NCI-H1105 (cell line): ENCODE measurements at places on chromosomes 1 and 21.
A peak's percentile ranks its signal among the peaks of the same experiment; 100 is the strongest.

GRCh38 chr1:19240673-19241538, 10.4 kb downstream of the EMC1 start:
- peak; percentile 11 for DNase-seq

GRCh38 chr1:209884665-209885117, 53.3 kb upstream of the SYT14 start:
- no peak for DNase-seq

GRCh38 chr21:34333121-34333739, 30.6 kb upstream of the KCNE2 start:
- no peak for DNase-seq

GRCh38 chr21:23101111-23101510, 2102.9 kb downstream of the NCAM2 start:
- no peak for DNase-seq

GRCh38 chr1:162470216-162470615, 27.4 kb upstream of the UHMK1 start:
- DNase-seq, result no peak

DNA sequence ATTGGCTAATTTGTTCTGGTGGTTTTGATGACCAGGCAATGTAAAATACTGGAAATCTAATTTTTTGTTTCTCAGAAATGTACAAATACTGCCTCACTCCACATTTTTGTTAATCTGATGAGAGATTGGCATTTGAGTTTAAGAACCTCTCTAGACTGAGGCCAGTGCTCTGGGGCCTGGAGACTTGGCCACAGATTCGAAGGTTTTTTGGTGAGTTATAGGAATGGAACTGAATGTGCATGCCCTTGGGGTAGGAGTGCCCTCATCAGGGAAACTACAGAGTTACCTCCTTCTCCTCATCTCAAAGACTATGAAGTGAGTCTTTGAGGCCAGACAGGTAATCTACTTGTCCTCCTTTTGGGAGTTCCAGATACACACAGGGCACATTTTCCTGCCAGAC, 347.9 kb downstream of the LTN1 start:
- DNase-seq, result no peak

- DNase-seq, result no peak
Observed at GRCh38 chr1:245310571-245311531, 156.1 kb downstream of the KIF26B start.

DNA sequence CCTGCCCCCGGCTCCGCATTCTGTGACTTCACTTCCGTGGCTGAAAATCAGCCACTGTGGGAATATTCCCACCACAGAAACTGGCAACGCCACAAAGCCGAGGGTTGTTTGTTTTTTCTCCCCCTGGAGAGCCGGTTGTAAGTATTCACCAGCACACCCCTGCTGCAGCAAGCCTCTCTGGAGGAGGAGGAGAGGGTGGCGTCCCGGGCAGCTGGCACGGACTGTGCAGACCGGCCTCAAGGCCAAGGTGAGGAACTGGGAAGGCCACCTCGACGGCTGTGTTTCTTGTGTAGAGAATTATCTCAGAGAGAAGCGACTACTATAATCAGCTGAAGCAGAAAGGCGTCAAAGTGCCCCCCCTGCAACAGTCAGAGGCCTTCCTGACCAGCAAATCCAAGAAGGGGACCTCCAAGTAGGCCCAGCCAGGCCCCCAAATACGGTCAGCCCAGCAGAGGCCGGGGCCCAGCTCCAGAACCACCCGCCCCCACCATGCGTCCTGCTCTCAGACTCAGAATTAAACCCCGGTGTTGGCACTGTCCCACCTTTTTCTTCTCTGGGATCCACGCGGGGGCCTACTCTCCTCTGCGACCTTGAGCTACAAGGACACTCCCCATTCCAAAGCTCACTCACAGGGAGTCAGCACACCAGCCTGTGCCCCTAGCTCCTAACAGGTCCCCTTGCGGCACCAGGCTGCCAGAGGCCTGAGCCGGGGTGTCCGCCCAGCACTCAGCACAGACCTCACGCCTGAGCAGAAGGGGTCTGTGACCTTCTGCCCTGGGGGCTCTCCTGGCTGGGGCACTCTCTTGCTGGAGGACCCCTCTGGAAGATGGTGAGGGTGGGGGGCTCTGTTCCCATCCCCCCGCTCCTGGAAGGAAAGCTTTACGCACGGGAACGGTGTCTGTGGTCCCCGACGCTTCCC, 1.2 kb upstream of the SMIM1 start:
- no peak for DNase-seq

GRCh38 chr1:91584878-91585277, 84.2 kb downstream of the CDC7 start:
- DNase-seq, result peak; percentile 22

DNA sequence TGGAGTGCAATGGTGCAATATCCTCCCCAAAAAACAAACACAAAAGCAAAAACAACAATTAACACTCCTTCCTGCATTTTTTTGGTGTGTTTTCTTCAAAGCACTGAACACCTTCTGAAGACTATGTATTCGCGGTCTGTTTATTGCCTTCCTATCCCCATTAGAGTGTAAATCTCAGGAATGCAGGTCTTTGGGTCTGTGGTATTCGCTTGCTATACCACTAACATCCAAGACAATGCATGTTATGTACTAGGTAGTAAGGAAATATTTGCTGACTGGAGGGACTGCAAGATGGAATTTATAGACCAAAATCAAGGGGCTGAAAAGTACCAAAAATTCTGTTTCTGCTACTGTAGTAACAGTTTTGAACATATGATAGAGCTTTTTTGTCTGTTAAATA, 299.4 kb downstream of the RYR2 start:
- DNase-seq, result no peak

- DNase-seq, result no peak
Observed at GRCh38 chr1:2459757-2460156, 16.3 kb upstream of the PLCH2 start.

- no peak for DNase-seq
Observed at GRCh38 chr1:244318512-244318911, 133.2 kb downstream of the ADSS2 start.

DNA sequence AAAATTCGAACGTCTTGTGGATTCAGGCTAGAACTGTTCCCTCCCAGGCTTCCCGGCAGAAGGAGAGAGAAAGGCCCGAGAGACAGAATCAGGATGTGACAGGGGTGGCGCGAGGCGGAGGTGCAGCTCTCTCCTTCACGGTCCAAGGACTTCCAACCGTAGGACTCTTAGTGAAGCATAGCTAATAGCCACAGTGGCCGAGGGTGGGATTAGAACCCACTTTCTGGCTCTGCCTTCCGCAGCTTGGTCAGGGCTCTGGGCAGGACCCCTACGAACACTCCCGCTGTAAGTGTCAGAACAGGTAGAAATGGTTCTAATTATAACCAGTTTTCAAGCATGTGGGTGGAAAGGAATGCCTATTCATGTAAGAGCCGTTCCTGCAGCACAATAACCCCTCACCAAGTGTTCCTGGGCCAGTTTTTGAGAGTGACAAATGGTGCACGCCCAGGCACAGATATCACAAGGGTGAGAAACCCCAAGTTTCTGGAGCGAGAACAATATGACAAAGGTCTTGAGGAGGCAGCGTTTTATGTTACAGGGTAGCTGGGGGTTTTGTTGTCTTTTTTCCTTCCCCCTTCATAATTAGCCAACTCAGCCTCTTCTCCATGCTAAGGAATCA, 86.4 kb downstream of the SYF2 start:
- no peak for DNase-seq

GRCh38 chr1:51792864-51793263, 85.7 kb downstream of the NRDC start:
- DNase-seq, result no peak

DNA sequence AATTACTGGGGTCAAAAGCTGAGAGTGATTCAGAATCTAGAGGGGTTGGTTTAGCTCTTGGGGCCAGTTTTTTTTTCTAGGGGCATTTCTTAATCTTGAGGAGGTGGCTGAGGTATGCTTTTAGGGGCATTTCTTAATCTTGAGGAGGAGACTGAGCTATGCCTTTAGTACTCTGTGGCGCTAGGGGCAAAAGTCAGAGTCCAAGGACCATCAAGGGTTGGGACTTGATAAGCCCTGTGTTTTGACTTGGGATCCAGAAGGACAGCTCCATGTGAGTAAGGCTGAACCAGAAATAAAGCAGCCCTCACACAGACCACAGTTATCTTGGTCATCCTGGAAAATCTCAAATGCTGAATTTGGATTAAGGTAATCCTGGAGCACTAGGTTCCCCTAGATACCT, 3.9 kb upstream of the CNIH3 start:
- no peak for DNase-seq

GRCh38 chr21:35222021-35222420, 172.9 kb upstream of the RUNX1 start:
- no peak for DNase-seq

GRCh38 chr1:55120538-55120937, 81.2 kb downstream of the PCSK9 start:
- no peak for DNase-seq

DNA sequence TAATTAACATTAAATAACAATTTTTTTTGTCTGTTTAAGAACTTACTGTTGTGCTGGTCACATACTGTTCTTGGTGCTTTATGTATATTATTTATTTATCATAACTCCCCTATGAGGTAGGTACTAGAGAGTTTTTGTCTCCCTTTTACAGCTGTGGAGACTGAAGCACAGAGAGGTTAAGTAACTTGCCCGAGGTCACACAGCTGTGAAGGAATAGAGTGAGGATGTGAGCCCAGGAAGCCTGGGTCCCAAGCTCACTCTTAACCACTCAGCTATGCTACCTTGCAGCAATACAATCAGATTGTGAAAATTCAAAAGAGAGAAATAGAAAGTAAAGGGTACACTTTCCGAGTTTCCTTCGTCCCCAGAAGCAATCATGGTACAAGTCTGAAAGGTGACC, 35.6 kb upstream of the FHAD1 start:
- no peak for DNase-seq

GRCh38 chr1:54967372-54967771, 13.1 kb upstream of the TMEM61 start:
- no peak for DNase-seq

GRCh38 chr1:240497908-240498307, 114.0 kb downstream of the GREM2 start:
- DNase-seq, result no peak

- DNase-seq, result peak; percentile 46
Observed at GRCh38 chr1:28248273-28249012, 10.9 kb upstream of the SESN2 start.

- no peak for DNase-seq
Observed at GRCh38 chr1:155024315-155024714, 9.3 kb downstream of the DCST2 start.

DNA sequence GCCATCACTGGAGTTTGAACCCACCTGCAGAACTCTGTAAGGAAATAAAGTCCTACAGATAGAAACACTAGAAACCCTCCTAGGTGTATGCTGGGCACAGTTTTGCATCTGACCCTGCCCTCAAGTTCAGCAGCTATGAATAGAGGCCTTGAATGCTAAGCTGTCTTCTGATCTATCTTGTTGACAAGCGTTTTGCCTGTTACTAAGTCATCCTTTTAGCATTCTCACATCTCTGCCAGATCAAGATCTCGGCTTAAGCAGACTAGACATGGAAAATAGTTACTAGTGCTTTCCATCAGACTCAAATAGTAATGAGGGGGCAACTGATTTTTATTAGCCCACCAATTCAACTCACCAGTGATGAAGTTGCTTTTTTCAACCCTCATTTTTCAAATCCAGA, 10.5 kb downstream of the TBX15 start:
- no peak for DNase-seq

DNA sequence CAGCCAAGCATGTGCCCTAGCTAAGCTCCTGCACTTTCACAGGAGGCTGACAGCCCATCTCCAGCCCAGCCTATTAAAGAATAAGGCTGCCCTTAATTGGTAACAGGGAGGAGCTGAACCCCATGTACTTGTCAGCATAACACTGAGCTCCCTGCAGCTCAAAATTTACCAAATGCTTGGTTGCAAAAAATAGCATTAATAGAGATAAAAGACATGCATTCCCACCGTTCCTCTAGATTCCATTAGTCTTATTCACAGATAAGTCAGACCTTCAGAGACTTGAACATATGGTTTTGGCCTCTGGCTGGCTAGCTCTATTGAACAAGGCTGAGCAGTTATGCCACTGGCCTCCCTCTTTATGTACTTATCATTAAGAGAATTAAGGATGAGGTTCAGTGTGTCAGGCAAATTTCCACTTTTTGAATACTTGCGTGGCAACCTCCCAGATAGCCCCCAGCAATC, 29.2 kb downstream of the OLFML3 start:
- DNase-seq, result no peak

GRCh38 chr1:185404291-185404690, 87.2 kb upstream of the IVNS1ABP start:
- DNase-seq, result no peak

DNA sequence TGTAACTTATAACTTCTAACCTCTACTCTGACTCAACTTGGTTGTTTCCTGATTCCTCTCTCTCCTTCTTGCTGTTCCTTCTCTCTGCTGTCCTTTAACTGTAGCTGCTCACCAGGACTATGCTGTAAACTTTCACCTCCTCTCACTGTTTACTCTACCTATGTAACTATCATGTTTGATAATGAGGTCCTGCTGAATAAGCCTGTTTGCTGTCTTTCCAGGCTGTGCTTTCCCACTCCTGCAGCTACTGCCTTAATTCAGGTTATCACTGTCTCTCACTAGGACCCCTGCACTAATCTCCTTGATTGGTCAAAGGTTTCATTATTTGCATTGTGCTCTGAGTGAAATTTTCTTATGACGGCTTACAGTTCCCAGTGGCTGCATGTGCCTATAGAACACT, 633.9 kb upstream of the PTBP2 start:
- no peak for DNase-seq

- no peak for DNase-seq
Observed at GRCh38 chr1:2230781-2231531, 2.8 kb downstream of the SKI start.

DNA sequence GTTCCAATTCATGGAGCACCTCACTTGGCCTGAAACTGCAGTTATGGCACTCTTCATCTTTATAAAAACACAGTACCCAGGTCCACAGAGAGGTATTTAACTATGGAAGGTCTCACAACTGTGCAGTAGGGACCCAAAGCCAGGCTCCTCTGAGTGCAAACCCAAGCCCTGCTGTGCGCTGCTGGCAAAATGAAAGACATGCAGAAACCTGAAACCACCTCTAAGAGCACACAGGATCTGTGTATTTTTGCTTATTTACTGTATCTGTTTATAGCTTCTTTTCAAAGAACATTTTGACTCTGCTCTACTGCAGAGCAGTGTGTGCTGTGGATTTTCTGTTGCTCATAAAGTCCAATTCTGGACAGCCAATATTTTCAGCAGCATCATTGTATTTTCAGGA, 166.6 kb downstream of the DSCAM start:
- peak; percentile 23 for DNase-seq

- DNase-seq, result no peak
Observed at GRCh38 chr1:97056386-97056785, 334.8 kb downstream of the PTBP2 start.

- no peak for DNase-seq
Observed at GRCh38 chr1:6466751-6467150, 778 bp upstream of the TNFRSF25 start.
